Activated CD4-positive, alpha-beta memory T cell treated with anti-CD3 and anti-CD28 coated beads, Interleukin-2, amount 10 ng/mL, durations not matched to agents 7 days and 5 days (primary cell): ENCODE measurements at places on chromosomes 12 and 14.

DNA sequence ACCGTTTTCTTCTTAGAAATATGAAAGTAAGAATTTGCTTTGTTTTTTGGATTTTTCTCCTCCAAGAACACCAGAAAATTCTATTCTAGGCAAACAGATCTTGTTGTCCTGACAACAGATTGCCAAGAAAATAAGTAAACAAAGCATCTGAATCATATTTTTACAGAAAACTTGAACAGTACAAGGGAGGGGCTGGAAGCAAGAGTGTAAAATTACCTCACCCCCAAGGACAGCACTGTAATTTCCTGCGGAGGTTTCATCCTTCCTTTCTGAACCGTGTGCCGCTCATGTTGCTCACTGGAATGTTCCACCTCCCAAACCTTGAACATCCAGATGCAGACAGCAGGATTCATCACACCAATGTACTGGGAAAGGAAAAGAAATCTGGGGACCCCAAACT is 5.4 kb upstream of the CAMKK2 start:
- no peak for DNase-seq

DNA sequence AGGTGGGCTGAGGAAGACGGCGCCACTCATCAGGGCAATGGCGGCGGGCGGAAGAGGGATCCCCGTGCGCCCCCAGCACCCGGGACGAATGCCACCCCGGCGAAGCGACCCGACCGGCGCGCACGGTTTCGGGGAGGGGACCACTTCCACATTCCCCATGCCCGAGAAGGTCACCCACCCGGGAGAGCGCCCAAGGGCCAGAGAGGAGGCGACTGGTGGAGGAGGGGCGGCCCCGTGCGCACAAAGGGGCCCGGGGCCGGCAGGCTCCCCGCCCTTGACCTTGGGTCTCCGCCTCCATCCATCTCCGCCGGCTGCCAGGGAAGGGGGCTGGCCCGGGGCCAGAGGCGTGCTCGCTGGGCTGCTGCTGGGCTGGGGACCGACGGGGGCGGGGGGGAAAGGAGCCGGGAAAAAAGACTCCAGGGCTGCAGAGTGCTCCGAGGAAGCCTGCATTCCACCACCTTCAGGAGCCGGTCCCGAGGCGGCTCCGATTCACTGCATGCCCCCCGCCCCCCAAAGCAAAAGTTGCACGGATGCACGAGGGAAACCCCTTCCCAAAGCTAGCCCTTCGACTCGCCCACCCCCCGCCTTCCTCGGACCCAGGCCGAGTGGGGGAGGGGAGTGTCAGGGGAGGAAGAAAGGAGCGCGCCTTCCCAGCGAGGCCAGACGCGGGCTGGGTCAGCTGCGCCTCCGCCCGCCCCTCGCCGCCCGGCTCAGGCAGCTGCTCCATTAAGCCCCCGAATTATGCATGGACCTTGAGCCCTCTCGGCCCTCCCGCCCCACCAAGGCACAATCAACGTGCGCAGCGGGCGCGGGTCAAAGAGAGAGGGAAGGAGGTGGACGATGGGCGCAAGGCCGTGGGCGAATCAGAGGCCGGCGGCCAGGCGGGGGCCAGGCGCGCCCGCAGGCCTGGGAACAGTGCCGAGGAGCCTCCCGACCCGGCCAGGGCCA is 26.2 kb downstream of the BCL11B start:
- no peak for DNase-seq

GRCh38 chr14:69152902-69153151 is at the start of gene DCAF5:
TSS of gene DCAF5 (minus strand) at chr14:69153119. CDS start at chr14:69152978, 141 bp downstream.
- DNase-seq = peak; percentile 95

DNA sequence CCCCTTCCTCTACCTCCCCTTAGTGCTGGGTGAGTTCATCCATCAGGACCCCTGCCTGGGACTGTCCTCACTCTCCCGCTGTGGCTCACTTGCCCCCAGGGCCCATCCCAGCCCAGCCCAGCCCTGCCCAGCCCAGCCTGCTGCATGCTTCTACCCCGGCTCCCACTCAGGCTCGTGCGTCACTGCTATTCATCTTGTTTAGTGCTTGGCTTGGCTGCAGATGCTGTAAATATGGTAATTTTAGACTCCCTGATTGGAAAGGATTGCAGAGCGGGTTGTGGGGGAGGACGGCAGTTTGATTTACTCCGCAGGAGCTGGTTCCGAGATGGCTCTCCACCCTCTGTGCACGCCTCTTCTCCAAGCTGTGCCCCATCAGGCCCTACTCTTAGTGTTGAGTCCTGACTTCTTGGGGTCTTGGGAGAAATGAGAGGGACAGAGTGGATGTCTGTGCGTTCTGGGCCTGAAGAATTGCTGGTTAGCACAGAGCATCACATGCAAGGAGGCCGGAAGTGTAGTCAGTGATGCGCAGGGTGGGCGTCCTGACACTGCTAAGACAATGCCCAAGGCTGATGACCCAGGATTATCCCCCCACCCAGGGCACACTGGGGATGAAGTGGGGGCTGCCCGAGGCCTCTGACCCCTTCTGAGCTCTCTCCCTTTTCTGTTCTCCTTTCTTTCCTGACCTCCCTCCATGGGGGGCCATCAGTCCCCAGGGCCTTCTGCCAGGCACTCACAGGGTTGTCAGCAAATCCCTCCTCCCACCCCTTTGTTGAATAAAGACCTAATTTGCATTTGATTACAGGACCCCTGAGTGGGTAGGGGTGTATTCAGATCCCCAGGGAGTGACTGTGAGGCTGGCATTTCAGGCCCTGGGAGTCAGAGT is 244.4 kb downstream of the ZFP36L1 start:
- no peak for DNase-seq

DNA sequence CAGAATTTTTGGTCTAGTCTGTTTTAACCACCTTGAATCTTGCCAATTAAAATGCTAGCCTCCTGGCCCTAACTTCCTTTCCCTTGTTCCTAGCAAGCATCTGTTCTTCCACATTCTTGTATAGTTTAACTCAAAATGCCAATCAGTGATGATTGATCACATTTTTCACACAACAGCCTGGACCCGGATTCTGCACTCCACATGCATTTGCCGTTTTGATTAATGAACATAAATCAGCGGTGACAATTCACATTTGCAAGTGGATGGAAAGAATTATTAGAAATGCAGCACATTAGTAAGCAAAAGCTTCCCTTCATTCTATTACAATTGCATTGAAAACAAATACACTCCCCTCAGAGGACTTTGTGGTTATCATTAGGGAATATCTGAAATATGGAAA is 83.4 kb downstream of the PDZRN4 start:
- DNase-seq = no peak

DNA sequence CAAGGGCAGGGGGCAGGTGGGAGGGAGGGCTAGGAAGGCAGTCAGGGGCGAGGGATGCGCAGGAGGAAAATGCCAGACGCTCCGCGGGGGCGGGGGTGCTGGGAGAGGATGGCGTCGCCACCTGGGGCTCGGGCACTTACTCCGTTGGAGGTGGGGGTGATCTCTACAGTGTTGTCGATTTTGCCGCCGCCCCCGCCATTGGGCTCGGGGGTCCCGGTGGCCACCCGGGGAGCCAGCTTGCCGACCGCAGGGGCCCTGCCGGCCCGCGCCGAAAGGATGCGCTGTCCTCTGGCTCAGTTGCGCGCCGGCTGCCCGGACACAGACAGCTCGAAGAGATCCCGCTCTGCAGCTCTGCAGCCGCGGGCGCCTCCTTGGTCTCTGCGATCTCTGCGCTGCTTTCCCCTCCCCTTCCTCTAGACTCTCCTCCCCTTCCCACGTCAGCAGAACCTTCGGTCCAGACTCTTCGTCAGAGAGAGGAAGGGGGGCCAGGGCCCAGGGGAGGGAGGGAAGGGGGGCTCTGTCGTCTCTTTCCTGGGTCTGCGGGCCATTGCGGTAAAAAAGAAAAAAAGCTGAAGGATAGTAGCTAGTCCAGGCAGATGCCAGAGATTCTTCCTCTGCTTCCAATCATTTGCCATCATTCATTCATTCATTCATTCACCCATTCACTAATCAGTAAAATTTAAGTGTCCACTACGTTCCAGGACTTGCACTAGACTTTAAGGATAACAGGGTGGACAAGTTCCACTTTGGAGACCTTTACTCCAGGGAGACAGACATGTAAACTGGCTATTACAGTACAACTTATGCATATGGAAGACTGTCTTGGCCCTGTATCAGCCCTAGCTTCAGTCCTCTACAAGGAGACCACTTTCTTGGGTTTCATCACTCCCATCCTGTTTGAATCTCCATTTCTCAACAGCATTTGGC is at the start of gene SLC22A17:
Gene SLC22A17, minus strand, starts transcription at position 382 of the 927 bp plus-strand sequence.
- peak; percentile 46 for DNase-seq

DNA sequence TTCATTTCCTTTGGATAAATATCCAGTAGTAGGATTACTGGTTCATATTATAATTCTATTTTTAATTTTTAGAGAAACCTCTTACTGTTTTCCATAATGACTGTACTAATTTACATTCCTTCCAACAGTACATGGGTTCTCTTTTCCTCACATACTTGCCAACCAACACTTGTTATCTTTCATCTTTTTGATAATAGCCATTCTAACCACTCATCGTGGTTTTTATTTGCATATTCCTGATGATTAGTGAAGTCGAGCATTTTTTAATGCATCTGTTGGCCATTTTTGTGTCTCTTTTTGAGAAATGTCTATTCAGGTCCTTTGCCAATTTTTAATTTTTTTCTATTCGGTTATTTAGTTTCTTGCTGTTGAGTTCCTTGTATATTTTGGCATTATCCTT is 457.7 kb upstream of the PDE3A start:
- DNase-seq = no peak

DNA sequence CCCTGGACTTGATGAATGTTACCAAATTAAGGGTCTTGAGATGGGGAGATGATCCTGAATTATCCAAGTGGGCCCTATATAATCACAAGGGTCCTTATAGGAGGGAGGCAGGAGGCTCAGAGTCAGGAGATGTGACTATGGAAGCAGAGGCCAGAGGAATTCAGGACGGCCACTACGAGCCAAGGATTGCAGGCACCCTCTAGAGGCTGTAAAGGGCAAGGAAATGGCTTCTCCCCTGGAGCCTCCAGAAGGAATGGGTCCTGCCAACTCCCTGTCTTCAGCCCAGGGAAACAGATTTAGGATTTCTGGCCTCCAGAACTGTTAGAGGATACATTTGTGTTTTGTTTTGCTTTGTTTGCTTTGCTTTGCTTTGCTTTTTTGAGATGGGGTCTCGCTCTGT is 8.8 kb downstream of the BDKRB1 start:
- no peak for DNase-seq

DNA sequence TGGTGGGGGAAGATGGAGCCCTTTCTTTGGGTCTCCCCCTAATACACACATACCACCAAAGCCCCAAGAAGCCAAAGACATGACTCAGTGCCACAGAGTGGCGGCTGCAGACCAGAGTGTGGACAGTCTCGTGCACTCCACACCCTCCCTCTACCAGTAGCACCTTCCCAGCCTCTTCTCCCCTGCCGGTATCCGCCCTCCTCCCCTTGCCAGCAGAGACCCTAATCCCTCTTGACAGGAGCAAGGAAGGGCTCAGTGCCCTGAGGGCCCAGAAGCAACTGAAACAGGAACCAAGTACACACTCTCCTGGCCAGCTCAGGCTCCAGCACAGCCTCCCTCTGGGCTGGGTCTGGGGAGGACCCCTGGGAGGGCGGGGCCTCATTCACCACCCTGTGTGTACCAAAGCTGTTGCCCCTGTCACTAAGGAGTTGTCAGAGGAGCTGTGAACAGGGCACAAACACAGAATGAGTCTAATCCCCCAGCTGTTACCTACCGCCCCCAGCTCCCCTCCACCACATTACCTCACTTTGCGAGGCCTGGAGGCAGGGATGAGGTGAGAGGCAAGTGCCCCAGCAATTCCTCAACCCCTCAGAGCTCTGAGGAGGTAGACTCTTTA is 8.2 kb downstream of the SPRYD3 start:
- no peak for DNase-seq

DNA sequence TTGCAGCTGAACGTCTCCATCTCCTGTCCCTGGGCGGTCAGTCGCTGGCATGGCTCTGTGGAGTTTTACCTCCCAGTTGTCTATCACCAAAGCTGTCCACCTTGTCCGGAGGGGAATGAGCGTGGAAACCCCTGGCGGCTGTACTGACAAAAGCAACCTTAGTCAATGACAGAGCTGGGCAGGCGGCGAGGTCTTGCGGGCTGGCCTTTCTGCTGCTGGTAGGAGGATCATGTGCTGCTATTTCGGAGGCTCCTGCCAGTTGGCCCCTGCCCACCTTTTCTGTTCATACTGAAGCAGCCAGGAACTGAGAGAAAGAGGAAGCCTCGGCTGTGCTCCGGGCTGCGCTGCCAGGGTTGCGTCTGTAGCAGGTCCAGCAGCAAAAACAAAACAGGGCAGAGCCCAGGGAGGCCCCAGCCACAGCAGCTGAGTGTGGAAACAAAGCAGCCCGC is 57.7 kb downstream of the HMGA2 start:
- no peak for DNase-seq

GRCh38 chr14:37778135-37778943 is 182.9 kb downstream of the TTC6 start:
- no peak for DNase-seq

- no peak for DNase-seq
Observed at GRCh38 chr12:57604992-57605810, 577 bp downstream of the DTX3 start.

DNA sequence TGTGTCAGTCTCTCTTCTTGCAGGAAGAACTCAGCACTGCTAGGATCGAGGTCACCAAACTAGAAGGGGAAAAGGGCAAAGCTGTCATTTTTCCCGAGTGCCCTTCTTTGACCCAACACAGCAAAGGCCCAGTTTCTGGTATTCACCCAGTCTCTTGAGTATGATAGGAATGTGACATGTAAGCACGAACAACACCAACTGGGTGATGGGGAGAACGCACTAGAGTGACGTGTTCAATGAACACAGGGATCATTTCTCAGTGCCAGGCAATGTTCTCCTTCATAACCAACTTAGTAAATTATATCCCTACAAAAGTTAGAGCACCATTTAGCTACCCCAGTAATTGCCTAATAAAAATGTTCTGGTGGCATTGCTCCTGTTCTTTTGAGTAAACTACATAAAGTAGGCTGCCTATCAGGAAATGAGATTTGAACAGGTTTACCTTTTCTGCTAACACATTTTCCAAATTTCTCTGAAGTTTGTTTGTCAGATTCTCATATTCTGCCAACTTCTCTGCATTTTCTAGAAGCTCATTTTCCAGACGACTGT is 64.5 kb downstream of the NIN start:
- no peak for DNase-seq

GRCh38 chr12:79420146-79420618 is 270.6 kb downstream of the PAWR start:
- no peak for DNase-seq

DNA sequence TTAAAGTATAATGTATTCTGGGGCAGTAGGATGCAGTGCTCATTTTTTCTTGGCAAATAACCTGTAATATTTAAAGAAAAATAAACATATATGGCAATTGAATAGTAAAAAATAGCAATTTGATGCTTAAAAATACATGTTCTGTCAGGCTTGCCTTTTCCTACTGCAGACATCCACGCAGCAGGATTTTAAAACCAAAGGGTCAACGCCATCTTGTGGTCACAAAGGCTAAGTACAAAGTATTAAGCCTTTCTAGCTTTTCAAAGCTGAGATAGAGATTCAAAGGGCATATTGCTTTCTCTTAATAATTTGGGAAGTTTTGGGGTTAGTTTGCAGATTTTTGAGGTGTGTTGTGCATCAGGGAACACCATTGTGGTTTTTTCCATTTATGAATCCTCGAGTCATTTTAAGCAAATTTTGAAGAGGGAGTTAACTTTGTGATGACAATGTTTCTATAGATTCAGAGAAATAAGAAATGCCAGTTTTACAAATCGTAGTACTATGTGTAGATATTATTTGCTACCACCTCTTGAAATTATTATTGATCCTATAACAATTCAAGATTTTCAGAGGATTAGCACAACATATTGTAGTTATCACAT is 4.7 kb upstream of the CCER1 start:
- DNase-seq = peak; percentile 26
